ENCODE measurements at places on chromosomes 1 and 21. TPM values are rescaled to one million over a fixed set of nuclear protein-coding genes. Genes with fewer than 3 reads are reported as not detected.

CD48 gene
- 0.59 TPM for total RNA-seq

C1orf185 gene
- not detected for total RNA-seq

ANGEL2 gene
- 19.9 TPM for total RNA-seq

FALEC gene
- total RNA-seq, result not detected

MFSD2A gene
- 0.44 TPM for total RNA-seq

CLEC20A gene
- total RNA-seq, result not detected

DNA sequence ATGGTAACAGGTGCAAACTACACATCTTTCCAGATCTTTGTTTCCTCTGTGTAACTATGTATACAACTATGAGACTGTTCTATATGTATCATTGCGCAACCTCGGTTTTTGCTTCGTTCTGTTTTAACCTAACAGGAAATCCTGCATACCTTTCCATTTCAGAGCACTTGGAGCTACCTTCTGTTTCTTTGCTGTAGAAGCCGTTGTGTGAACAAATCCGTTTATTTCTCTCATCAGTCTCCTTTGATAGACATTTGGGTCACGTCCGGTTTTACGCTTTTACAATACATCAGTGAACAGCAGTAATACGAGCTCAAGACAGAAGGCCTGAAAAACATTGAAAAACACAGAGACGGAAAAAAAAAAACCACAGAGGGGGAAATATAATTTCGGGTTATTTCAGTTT is 10.5 kb downstream of the ATP5IF1 start:
- DNase-seq, result no peak

DNA sequence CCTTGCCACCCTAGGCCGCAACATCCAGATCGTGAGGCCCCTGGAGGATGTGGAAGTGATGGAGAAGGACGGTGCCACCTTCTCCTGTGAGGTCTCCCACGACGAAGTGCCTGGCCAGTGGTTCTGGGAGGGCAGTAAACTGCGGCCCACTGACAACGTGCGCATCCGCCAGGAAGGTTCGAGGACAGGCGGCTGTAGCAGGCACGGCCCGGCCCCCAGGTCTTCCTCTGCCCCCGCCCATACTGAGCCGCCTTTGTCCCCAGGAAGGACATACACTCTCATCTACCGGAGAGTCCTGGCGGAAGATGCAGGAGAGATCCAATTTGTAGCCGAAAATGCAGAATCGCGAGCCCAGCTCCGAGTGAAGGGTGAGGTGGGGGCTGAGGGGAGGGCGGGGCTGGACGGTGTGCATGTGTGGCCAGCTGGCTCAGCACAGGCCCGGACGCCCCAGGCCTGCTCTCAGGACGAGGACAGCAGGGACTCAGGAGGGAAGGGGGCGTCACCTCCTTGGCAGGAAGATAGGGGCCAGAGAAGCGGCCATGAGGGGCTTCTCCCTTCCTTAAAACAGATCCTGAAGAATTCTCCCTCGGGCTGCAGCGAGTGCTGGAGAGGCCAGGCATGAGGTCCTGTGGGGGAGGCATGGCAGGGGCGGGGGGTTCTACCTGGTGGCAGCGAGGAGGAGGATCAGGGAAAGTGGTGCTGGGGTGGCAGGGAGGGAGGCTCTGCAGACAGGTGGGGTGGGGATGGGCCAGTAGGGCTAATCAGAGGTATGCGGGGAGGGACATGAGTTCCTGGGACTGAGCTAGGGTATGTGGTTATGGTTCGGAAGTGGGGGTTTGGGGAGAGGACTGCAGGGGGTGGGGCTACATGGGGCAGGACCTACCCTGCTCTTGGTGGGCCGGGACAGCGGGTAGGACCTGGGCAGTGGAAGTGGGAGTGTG is 69.9 kb downstream of the OBSCN start:
- DNase-seq, result peak; percentile 14

DNA sequence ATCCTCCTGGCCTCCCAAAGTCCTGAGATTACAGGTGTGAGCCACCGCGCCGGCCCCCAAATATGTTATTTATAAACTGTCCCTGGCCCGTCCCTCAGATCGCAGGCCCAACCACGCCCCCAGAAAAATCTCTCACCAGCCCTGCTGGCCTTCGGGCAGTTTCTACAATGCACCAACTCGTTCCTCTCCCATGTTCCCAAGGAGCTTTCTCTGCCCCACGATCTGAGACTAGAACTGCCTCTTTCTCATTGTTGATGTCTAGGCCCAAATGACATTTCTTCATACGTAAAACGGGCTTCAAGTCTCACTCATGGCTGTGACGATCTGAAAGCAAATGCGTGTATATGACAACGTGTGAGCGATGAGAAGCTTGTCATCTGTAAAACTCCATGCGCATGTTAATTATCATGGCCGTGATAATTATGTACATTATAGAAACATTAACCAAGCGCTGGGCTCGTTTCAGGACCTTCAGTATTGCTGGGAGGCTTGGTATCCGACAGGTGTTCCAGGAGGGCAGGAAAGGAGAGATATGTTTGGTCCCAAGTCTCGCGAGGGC is 748 bp upstream of the NIPAL3 start:
- no peak for DNase-seq

DNA sequence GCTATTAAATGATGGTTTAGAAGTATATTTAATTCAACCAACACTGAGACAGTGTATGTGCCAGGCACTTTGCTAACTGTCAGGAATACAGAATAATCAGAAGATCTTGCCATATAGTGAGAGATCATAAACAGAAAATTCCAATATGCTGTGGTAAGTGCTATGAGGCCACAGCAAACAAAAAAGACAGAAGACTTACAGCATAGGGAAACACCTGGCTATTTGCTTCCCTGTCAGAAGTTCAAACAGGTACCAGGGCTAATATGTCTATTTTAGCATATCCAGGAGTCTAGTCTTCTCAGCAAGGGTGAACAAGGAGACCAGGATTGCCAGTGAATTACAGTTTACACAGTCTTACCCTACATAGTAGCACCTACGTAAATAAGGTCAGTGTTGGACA is 30.4 kb downstream of the TRIT1 start:
- no peak for DNase-seq

GRCh38 chr1:150963321-150964163 is 11.1 kb downstream of the CERS2 start:
- DNase-seq, result no peak

DNA sequence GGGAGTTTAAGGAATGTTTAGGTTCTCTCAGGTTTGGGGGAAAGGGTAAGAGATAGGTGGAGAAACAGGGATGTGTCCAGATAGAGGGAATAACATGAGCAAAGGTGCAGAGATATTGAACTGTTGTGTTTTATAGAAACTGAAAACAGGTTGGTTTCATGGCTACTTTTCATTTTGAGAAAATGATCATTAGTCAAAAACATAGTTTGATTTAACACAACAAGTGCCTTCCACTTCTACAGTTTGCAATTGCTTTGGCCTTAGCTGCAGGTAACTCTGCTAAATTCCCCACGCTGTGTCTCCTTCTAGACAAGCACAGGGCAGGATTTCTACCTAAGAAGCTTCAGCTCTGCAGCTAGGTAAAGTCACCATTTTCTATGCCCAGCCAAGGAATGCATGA is 124.9 kb downstream of the RGS2 start:
- DNase-seq, result no peak

- no peak for DNase-seq
Measured at GRCh38 chr1:117177376-117177775, 33.4 kb downstream of the VTCN1 start.

DNA sequence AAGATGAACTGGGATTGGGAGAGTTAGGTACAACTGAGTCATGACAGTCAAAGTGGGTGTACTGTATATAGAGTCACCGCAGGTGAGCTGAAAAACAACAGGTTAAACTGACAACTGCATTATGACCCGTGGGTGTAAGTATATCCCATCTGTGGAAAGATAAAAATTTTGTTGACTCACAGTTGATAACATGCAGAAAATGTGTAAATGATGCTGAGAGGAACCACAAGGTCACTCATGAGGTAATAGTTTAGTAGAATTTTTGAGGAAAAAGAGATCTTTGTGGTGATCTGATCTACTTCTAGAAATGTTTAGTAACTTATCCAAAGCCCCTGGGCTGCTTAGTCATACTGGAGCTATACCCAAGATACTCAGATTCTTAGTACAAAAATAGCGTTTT is 838 bp downstream of the OR2C3 start:
- no peak for DNase-seq

GRCh38 chr1:166139735-166140134 is 27.1 kb downstream of the FAM78B start:
- DNase-seq, result no peak

DNA sequence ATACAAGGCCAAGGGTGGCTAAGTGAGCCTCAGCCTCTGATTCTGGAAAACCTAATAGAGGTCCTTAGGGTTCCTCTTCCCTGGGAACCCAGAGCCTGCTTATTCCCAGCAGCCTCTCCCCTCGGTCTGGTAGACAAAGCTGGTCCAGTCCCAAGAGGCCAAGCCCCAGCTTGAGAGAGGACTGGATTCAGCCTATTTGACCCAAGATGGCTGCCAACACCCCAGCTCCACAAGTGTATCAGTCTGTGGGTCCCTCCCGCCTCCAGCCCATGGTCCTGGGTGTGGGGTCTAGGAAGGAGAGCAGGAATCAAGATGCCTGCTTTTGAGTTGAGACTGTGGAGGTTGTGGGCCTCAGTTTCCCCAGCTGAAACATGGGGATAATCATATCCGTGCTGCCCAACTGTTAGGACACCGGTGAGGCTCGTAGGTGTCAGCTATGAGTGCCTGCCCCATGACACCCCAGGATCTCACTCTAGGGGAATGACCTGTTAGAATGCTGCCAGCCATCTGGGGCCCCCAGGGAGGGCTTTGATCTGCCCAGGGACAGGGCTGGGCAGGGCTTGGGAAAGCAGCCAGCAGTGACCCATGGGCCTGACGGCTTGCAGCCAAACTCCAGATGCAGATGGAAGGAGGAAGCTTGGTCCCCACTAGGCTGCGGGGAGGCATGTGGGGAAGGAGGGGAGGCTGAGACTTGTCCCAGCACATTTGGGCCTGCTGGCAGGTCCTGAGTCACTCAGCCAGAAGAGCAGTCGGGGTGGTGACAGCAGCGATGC is 45.4 kb downstream of the NUAK2 start:
- DNase-seq, result no peak

DNA sequence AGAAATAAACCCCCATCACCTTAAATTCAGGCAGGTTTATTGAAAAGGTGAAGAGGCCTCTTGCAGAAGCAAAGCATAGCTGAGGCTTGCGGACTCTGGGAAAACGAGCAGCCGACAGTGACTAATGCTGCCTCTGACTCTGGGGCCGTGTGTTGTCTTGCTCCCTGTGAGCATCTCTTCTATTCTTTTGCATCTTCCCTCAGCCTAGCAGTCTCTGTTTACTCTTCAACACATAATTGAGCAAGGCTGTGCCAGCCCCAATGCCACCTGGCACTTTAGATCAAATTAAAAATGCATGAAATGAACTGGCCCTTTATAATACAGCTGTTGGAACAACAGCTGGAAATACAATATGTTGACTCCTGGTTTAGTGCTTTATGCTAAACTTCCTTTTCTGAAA is 18.4 kb upstream of the REG4 start:
- no peak for DNase-seq

- no peak for DNase-seq
Measured at GRCh38 chr1:197234581-197234980, 33.5 kb upstream of the CRB1 start.

DNA sequence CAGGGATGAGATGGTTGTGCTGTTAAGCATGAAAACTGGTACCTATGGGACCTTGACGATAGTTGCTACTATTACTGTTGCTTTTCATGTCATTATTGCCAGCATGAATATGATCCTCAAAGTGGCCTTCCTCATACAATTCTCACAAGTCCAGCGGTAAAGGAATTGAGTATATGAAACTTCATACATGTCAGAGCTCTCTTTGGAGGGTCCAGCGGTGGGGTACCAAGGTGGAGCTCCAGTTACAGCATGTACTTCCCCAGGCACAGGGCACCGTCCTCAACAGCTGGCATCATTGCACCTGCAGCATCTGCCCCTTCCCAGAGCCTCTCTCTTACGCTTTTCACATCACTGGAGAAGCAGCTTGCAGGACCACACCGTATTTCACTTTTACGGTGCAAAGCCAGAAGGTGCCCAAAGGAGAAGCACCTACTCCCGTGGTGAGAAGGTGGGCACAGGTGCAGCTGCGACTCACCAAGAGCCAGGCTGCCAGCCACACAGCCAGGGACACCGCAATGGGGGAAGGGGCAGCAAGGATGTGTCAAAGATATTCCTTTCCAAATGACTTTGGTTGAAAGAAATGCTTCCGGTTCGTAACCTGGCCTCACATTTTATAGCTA is 166.4 kb upstream of the IRF2BP2 start:
- DNase-seq, result no peak

- no peak for DNase-seq
Measured at GRCh38 chr1:54593571-54594160, 29.7 kb downstream of the FAM151A start.

Data from heart right ventricle (tissue), 16 donors.